ENCODE measurements at places on chromosomes 3 and 15.

DNA sequence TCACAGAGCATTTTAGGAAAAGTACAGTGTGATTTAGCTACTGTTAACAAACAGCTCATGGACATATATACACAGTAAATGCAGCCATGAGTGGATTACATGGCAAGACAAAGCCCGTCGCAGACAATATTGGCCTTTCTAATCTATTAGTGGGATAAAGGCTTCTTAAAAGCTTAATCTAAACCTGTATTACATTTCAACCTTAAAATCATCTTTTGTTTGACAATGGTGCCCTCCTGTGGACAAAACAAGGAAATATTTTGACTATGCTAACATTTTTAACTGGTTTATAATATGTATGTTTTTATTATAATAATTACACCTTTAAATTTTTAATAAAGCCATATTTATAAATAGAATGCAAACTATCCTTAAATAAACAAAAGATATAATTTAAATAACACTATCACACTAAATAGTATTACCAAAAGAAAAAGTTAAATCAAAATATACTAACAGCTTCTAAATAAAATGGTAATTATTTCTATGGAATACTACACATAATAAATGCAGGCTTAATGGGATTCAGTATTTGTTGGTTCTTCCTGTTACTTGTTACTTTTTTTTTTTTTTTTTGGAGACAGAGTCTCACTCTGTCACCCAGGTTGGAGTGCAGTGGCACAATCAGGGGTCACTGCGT lies 38.6 kb downstream of the TAFA4 start:
- DNase-seq, result peak; percentile 2

GRCh38 chr3:66428733-66429132 lies 72.1 kb downstream of the LRIG1 start:
- no peak for DNase-seq

DNA sequence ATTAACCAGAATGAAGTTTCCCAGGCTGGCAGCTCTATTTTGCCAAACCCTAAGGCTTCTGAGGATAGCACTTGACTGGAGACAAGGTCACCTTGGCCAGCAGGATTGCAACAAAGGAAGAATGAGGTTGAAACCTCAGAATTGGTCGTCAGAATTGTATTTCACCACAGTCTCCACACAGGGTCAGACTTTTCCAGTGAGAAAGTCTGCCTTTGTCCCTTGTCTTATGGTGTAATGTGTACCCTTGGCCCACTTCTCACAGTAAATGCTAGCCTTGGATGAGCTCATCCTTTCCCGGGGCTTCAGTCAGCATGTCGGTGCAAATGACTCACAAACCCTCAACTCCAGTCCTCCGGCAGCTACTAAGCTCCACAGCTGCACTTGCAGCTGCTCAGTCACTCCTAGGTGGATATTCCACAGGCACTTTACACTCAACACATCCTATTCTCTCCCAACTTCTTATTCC lies 19.7 kb downstream of the SSR3 start:
- no peak for DNase-seq

DNA sequence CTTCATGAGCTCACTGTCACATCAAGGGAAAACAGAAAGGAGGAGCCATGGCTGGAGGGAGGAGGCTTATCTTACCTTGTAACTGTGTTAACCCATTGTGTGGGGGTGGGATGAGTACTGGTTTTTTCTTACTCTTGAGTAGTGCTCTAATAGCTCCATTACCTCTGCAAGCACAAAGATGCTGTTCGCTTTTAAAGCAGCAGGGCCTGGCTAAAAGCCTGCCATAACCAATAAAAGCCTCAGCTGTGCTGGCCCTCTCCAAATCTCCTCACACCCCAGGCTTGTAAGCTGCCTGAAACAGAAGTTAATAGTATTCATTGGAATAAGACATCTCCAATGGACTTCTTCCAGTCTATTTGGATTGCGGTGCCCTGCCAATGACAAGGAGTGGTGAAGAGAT lies 544.1 kb downstream of the TUSC7 start:
- peak; percentile 16 for DNase-seq

DNA sequence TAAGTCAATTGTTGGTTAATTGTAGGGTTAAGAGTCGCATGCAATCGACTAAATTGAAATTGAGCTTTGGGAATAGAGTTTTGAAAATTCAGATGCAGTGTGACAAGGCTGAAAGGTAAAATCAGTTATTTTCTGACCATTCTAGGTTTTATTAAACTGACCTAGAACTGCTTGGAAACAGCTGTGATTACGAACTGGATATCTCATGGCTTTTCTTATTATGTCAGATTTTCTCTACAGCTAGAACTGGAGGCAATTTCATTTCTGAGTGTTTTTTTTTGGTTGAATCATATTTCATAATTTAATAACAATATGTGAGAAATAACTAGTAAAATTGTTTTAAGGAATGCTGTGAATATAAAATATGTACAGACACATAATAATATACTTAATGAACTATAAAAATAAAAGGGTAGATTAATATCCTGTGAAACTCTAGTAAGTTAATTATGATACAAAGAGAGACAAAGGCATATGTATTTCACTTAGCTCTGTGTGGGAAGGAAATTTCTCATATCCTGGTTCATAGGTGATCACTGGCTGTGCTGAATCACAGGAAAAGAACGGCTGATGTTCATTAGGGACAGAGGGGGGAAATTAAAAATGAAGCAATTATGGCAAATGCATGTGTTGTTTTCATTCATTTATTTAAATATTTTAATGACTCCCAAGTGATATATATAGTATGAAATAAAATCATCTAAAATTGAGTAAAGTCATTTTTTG lies 403.2 kb downstream of the ZIC1 start:
- no peak for DNase-seq

DNA sequence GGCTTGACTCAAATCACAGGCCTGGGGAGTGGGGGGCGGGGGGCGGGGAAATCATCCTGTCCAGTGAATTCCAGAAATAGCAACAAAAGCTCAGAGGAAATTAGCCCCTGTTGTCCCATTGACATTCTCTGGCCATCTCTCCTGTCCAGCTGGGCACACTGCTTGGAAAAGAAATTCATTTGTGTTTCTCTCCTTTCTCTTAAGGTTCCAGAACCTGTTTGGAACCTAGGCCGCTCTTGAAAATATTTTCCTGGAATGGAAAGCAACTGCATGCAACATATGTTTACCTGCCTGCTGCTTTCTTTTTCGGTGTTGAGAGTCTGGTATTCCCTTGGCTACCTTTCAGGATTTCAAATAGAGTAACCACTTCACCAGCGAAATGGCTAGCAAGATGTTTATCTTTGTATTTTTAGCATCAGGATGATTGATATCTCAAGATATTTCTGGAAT lies 169.0 kb downstream of the GHSR start:
- peak; percentile 89 for DNase-seq

Data from DMS79 treated with DMSO at 0.1 percent for 48 hours (cell line).